SIG-M5 (cell line): ENCODE measurements at places on chromosomes 5 and 9.

GRCh38 chr5:91794455-91794854 is 411.3 kb upstream of the ARRDC3 start:
- DNase-seq: no peak

DNA sequence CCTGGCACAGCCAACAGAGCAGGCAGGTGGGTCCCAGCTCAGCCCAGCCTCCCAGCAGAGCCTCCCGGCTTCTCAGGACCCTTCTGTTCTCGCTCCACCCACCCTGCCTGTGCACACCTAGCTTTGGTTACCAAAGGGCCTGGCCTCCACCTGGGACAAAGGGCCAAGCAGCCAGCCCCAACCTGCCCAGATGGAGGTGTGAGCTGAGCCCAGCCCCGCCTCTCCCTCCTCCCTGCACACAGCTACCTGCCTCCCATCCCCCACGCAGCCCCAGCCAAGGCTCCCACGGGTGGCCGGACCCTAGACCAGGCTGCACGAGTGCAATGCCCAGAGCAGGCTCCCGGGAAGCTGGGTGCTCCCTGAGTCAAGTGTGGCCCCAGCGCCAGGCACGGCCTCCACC is 5.6 kb downstream of the TPRN start:
- no peak for DNase-seq

DNA sequence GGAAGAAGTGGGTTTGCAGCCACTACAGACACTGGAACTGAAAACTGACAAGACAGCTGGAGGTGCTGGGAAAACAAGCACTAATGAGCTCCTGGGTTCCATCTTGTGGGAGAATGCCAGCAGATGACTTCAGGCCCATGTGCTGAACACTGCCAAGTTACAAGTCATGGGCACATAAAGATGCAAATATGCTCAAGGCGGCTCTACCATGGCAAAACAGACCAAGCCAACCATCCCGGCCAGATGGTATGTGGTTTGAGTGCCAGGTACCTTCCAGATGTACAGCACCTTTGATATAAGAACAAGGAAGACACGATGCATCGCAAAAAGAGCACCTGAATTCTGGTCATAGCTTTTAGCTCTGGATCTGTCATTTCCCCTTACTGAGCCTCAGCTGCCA is 19.9 kb downstream of the TNFSF8 start:
- no peak for DNase-seq

DNA sequence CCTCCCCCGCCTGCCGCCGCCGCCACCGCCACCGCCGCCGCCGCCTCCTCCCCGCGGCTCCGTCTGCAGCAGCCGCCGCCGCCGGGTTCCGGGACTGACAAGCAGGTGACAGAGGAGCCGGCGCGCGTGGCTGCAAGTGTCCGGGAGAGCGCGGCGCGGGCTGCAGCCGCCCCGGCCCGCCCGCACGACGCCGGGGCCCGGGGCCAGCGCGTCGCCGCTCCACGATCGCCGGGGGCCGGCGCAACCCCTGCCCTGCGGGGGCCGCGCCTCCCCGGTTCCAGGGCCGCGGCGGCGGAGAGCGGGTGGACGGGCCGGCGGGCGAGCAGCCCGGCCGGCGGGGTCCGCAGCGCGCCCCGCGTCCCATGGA is 343 bp downstream of the LMX1B start:
- no peak for DNase-seq

DNA sequence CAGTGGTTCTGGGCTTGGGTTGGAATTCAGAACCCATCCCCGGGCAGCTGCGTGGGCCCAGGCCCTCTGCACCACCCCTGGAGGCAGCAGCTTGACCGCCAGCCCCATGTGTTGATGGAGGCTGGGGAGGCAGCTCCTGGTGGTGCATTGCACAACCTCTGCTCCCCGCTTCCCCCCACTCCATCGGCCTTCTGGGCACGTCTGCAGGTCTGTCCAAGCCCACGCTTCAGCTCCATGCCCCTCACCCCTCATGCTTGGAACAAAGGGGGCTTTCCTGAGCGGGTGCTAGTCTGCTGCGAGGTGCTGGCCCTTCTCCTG is 1.4 kb downstream of the NCS1 start:
- no peak for DNase-seq

GRCh38 chr9:78348848-78349247 is 51.9 kb downstream of the PSAT1 start:
- no peak for DNase-seq

DNA sequence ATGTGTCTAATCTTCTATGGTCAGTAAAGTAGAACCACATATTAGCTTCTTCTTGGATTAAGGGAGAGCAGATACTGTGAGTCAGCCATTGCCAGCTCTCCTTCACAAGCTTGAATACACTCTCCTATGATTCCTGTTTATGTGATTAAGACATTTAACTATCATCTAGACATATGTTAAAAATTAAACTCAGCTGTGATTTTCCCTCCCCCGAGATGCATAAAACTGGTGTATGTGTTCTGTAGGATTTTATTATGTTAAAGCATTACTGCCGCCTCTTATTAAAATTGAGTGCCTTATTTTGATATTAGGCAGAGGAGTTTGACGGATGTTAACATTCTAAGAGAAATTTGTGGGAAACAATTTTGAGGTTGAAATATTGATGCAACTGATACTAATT is 114.6 kb downstream of the ACTBL2 start:
- DNase-seq: no peak

DNA sequence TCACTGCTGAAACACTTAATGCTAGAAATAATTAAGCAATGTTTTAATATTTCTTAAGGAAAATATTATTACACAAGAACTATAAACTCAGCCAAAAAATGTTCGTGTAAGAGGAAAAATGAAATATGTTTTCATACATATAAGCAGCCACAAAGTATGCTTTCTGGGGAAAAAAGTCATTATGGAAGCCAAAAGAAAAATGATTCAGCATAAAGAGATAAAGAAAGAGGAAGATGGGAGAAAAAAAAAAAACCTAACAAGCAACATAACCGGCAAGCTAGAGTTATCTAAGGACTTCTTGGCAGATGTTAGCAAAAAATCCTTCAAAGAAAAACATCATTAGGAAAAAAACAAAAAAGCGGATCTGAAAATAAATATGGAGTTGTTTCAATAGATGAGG is 179.1 kb downstream of the MUSK start:
- no peak for DNase-seq

GRCh38 chr5:53557386-53557785 is 3.1 kb upstream of the NDUFS4 start:
- DNase-seq: no peak

DNA sequence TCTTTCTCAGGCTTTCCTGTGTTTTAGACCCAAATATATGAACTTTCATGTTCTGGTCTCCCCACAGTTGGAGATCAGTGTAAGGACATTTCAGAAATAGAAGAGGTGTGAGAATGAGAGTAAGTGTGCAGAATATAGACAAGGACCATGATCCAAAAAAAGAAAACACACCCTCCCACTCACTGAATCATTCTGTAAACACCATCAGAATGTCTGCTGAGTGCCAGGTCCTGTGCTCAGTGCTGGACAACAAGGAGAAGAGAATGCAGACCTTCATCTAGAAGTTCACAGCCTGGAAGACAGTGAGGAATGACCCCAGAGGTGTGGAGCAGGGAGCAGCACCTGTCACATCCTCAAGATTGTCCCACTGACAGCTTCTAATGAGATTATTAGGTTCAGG is 19.1 kb upstream of the SH3RF2 start:
- DNase-seq: no peak

DNA sequence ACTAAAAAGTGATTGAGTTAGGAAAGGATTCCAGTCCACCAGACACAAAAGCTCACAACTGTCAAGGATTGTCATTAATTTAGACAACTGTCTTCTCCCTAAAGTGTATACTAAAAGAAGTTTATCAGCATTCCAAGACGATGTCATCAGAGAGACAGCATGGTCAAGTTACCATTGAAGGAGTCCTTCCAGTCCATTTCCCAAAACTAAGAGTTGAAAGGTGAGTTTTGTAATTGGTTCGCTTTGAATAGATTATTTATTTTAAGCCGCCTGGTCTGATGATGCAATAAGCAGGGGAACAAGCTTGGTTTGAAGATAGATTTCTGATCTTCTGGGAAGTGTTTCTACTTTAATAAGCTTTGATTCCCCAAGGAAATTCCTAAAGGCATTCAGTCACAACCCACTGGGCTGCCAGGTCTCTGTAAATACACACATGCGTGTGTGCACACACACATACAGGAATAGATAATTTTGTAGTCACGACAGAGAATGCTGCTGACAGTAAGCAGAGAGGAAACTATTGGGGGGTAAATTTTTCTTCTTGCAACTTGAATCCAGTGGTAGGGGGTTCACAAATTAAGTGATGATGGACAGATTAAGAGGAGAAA is 234.8 kb downstream of the PIK3R1 start:
- DNase-seq: no peak

DNA sequence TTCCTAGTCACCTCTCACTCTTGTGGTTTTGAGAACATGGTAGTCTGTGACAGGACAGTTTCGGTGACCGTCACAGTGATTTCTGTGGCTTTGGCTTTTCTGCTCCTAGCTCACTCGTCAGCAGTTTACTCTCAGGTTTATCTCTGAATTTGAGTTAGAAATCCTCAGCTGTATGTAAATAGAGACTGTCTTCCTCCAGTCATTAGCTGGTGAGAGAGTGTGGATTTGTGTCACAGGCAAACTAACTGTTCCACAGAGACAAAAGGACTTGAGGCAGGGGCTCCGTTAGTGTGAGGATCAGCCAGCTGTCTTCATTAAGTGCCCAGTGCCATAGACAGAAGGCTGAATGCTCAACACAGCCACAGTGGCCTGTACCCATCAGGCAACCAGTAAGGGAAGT is 131.4 kb downstream of the CD180 start:
- no peak for DNase-seq

DNA sequence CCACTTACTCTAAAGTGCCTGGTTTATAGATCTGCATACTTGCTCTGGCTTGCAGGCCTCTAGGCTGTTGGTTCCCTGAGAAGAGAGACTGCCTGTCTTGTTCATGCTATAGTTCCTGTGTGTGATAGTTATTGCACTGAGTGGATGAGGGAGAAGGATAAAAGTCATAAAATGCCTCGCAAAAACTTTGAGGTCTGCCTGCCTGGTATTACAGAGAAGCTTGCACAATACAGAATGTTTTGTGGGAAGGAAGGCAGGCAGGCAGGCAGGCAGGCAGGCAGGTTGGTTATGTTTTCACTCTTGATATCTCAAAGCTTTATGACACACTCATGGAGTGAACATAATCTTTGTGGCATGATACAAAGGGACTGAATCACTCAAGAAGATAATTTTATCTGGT is 287.1 kb downstream of the SLIT3 start:
- no peak for DNase-seq

DNA sequence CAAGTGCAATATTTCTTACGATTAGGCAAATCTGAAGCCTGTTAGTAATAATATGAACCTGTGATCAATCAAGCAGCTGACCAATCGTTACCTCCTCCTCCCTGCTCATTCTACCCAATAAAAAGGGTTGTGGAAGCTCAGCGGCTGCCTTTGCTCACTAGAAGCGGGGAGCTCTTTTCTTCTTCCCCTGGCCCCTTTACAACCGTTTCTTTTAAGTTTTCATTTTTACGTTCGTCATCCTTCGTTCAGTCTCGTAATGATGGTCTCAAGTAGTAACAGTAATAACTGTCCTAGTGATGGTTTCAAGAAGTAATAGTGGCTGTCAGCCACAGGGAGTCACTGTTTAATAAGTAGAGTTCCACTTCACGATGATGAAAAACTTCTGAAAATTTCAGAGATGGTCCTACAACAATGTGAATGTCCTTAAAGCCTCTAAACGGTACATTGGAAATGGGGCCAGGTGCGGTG is 6.2 kb downstream of the UGT3A2 start:
- DNase-seq: no peak

DNA sequence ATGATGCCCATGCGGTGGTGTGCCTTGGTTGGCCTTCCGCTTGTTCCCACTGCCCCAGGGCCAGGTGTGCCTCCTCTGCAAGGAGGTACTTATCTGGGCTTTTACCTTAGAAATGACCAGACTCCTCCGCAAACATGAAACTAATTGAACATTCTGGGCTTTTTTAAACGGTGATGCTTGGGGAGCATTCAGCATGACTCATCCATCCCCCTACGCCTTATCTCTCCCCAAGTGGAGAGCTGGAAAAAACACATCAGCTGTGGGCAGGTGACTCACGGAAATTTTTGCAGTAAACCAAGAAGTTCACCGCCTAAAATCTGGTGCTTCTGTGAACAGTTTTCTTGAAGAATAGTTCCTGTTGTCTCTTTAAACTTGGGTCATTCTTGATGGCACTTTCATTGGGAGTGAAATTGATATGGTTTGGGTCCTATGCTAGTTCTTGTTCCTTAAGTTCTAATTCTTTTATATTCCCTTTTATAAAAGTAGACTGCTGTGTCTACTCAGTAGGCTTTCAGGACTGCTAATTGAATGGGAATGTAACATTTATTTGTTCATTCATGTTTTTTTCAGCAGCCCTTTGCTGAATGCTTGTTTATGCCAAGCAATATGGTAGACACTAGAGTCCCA is 39.6 kb downstream of the SFXN1 start:
- no peak for DNase-seq

DNA sequence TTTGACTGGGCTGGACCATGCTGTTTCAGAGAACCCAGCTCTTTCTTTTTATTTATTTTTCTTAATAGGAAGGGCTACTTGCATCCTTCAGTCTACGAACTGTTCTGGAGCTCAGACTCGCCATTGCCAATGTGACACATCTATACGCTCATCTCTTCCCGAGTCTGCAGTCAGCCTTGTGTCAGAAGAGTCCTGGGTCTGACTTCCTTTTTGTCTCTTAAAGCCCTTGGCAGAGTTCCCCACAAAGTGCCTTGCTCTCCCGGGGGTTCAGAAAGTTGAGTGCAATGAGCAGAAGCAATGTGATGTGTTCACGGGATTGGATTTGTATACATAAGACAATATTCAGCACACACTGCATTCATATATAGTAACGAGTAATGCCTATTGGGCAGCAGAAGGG is 140.4 kb downstream of the ATPSCKMT start:
- DNase-seq: no peak
